NCI-H510A treated with DMSO at 0.1 percent for 48 hours (cell line): ENCODE measurements at places on chromosomes 7 and 10.

DNA sequence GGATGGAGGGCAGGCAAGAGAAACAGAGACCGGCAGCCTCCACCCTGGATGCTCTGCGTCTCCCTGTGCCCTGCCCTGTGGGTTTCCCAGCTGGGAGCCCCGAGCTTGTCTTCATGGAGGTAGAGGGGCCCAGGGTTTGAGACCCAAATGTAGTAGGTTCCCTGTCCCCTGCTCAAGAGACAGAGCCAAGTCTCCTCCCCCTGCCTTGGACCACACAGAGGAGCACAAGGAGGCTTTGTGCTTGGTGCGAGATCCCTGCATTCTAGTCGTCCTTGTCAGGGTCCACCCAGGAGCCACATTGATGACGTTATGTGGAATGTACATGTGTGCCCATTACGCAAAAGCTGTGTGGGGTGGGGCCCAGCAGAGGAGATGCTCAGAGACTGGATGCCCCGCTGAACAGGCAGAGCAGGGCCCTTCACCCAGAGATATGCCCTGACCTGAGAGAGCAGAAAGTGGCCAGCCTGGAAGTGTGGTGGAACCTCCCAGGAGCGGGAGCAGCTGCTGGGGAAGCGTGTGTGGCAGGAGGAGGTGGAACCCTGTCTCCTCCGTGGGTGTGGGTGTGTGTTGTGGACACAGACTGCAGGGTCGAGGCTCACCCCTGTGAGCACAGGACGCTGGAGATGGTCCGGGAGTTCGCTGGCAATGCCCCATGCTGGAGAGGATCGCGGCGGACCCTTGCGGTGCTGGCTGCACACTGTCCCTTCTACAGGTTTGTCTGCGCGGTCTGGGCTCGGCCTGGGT, 39.3 kb downstream of the VWA2 start:
- no peak for DNase-seq

- no peak for DNase-seq
These were observed 537.8 kb upstream of the AUTS2 start for GRCh38 chr7:69060516-69060915.

- DNase-seq, result no peak
These were observed 68.8 kb downstream of the CSTF2T start for GRCh38 chr10:51630640-51631005.

- no peak for DNase-seq
These were observed 139.1 kb downstream of the GATA3 start for GRCh38 chr10:8193546-8193945.

- DNase-seq, result no peak
These were observed 55.0 kb downstream of the PIK3AP1 start for GRCh38 chr10:96665306-96665705.
